ENCODE measurements at places on chromosomes 6 and 20. TPM values are rescaled to one million over a fixed set of nuclear protein-coding genes. Genes with fewer than 3 reads are reported as not detected.

DDX43 gene
- 3.5 TPM for total RNA-seq

ADGRF5 gene
- not detected for total RNA-seq

DNA sequence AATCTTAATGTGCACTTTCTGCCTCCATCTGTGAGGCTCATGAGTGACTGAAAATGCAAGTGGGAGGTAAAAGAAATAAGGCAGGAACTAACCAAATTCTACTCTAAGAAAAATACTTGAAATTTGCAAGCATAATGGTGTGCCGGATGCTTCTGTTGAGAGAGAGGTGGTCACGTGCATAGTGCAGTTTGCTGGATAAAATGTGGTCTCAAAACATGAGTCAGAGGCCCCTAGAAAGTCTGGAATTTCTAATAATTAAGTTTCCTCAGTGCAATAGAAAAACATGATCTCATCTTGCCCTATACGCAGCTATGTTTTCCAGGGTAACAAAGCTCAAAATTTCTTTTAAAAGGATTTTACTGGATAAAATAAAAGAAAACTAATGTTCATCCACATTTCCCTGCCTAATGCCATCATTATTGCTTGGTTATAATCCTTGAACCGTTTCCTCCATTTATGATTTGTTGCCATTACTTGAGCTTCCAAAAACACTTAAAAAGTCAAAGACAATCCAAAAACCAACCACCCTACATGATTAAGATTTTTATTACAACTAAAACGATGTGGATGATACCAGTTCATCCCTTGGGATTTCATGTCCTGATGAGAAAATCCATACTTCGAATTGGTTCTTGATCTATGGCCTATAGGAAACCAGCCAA, 351.7 kb upstream of the ARID1B start:
- DNase-seq: no peak

DNA sequence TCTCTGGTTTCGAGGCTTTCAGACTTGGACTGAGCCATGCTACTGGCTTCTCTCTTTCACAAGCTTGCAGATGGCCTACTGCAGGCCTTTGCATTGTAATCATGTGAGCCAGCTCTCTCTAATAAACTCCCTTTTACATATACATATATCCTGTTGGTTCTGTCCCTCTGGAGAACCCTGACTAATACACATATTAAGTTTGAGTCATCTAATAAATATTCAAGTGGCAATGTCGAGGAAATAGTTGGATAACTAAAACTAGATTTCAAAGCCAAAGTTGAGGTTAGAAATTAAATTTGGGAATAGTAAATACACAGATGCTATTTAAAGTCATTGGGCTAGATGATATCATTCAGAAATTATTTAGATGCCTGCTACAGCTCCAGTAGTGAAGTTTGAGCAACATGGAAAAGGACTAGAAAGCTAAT, 1343.4 kb downstream of the GRIK2 start:
- no peak for DNase-seq

GRCh38 chr6:106102034-106102433, 15.9 kb downstream of the PRDM1 start:
- no peak for DNase-seq

GRCh38 chr6:129609635-129610034, 100.3 kb downstream of the ARHGAP18 start:
- no peak for DNase-seq
